ENCODE measurements at places on chromosomes 2 and 18.

GRCh38 chr2:86433137-86433536, 8.0 kb upstream of the KDM3A start:
- DNase-seq, result no peak

DNA sequence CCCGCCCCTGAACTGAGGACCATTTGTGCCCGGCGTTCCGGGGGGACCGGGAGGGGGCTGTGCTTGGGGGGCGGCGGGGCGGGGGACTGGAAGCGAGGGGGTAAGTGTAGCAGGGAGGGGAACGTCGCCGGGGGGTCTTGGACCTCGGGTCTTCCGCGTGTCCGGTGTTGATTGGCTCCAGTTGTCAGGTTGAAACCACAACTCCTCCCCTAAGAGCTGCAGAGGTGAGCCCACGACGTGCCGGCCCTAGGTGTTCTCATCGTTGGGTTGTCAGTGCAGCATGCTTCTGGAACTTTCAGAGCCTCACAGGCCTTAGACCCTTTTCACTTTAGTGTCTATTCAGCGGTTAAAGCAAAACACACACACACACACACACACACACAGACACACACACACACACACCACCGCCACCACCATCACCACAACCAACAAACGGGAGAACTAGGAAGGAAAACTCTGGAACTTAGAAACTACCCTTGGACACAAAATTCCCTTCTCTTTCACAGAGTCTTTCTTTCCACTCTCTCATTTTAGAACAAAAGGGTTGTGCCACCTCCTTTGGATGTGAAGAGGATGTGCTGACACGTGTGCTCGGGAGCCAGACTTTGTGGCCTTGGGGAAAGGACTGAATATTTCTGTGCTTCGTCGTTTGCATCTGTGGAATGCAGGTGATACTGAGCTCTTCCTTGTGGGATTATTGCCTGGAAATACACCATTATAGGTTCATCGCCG, 6.7 kb upstream of the DLX2 start:
- no peak for DNase-seq

GRCh38 chr2:239187464-239188253, 213.2 kb downstream of the HDAC4 start:
- peak; percentile 55 for DNase-seq

- DNase-seq, result no peak
Observed at GRCh38 chr2:230772156-230772555, 59.5 kb downstream of the CAB39 start.

- no peak for DNase-seq
Observed at GRCh38 chr2:18605115-18605514, 15.7 kb upstream of the NT5C1B start.

- DNase-seq, result no peak
Observed at GRCh38 chr2:170098626-170099312, 79.2 kb upstream of the MYO3B start.

DNA sequence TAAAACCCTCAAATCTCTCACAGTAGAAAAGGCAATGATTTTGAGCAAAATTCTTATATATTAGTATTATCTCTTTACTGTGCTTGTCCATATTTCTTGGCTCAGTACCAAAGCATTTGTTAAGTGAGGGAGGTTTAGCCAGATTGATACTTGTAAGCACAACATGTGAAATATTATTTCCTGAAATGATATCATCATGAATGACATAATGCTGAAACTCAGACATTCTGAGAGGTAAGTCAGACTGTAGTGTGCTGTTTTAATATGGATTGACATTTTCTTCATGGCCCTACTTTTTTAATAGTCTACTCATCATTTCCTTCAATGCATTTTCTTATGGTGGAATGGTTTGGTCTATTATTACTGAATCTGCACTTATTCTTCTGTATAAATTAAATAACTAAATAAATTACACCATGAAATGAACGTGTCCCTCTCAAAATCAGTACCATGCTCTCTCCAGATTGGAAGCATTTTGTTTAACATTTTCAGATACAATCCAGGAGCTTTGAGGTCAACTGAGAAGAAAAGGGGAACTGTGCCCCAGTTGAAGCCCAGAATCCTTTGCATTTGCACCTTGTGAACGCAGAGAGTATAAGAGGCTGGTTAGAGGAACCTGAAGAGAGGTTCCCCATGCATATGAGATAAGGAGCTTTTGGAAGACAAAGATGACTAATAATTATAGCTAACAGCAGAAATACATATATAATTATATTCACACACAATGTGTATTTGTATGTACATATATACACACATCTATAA, 50.1 kb upstream of the CRACDL start:
- DNase-seq, result no peak

GRCh38 chr2:207825978-207826377, 56.3 kb upstream of the FZD5 start:
- no peak for DNase-seq

DNA sequence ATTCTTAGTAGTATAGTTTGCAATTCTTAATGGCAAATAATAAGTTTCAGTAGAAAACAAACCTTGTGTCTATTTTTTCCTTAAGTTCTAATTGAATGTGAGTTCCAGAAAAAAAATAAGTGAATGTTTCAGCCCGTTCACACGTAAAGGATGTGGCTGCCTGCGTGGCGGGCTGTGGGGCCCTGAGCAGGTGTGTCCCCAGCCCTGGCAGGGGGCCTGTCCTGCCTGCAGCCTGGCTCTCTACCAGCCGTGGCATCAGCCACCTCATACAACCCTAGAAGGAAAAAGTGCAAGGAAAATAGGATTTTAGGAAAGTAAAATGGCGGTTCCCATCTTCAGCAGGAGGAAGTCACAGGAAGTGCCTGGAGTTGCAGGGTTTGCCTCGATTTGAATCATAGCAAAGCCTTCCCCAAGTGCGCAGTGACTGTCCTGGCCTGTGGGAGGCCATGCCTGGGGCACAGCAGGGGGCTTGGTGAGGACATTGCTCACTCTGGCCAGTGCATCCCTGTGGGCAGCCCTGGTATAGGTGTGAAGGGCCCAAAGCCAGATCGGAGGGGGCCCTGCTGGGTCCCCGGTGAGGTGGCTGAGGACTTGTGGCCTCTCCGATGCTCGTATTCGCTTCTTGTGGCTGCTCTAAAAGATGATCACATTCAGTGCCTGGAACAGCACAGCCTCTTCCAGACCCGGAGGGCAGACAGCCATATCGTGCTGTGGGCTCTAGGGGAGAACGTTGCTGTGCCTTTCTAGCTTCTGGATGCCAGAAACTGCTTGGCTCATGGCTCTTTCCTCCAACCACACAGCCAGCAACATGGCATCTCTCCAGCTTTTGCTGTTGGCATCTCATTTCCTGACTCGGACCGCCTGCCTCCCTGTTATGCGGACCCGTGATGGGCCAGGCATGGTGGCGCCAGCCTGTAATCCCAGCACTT, 12.6 kb downstream of the DTYMK start:
- DNase-seq, result no peak

DNA sequence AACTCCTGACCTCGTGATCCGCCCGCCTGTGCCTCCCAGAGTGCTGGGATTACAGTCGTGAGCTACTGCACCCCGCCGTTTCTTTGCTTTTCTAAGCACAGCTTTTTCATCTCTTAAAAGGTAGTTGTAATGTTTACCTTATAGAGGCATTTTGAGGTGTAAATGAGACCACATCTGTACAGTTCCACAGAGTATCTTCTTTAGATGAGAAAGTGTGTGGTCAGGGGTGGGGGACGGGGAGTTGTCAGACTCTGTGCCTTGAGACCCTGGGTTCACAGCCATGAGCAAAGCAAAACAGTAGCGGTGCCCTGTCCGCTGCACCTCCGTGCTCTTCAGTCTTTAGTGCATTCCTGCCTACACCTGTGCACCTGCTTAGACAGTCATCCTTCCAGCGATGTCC, 251.6 kb downstream of the ZNF407 start:
- no peak for DNase-seq

- no peak for DNase-seq
Observed at GRCh38 chr2:69469784-69470183, 32.5 kb upstream of the NFU1 start.

- DNase-seq, result no peak
Observed at GRCh38 chr2:169038338-169038757, 7.2 kb upstream of the ABCB11 start.

DNA sequence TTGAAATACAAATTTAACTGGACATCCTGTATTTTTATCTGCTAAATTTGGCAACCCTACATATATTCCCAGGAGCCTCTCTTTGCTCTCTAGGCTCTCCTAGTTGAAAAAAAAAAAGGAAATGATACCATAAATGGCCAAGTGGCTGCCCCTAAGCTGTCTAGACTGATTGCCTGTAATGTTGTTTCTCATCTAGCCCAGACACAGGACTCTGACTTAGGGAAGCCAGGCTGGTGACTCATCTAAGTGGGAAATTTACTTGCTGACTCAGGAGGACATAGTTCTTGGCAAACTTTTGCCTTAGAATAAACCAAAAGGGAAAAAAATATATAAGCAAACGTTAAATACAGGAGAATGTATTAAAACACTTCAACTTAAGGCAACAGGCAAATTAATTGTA, 14.6 kb upstream of the ITGAV start:
- DNase-seq, result no peak

- no peak for DNase-seq
Observed at GRCh38 chr2:240248721-240249422, 108.4 kb upstream of the OTOS start.

DNA sequence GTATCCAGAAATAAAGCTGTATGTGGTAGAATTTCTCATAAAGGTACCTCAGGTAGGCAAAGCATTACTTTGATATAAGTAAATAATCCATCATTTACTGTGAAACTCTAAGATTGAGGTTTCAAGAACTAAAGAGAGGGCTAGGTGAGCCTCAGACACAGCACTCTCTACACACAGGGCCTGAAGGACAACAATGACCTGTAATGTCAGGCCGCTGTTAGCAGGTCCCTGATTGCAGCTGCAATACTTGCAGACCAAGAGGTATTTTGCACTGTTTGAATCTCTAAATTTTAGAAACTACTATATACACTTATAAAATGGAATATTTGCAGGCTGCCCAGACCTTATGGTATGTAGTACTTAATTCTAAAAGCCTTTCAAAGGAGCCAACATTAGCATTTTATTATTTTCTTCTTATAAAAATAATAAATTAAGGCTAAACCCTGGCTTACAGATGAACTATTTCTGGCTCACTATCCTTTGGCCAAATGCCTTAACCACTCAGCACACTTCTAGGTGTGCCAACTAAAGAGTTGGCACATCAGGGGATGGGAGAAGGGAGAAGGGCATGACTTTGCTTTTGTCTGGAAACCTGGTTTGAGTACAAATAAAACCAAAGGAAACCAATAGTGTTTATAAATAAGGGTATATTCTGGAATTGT, 66.7 kb upstream of the SLC39A10 start:
- DNase-seq, result no peak

- no peak for DNase-seq
Observed at GRCh38 chr2:37365669-37366068, 21.2 kb downstream of the QPCT start.

GRCh38 chr2:218437969-218438368, 19.0 kb downstream of the VIL1 start:
- DNase-seq, result no peak

DNA sequence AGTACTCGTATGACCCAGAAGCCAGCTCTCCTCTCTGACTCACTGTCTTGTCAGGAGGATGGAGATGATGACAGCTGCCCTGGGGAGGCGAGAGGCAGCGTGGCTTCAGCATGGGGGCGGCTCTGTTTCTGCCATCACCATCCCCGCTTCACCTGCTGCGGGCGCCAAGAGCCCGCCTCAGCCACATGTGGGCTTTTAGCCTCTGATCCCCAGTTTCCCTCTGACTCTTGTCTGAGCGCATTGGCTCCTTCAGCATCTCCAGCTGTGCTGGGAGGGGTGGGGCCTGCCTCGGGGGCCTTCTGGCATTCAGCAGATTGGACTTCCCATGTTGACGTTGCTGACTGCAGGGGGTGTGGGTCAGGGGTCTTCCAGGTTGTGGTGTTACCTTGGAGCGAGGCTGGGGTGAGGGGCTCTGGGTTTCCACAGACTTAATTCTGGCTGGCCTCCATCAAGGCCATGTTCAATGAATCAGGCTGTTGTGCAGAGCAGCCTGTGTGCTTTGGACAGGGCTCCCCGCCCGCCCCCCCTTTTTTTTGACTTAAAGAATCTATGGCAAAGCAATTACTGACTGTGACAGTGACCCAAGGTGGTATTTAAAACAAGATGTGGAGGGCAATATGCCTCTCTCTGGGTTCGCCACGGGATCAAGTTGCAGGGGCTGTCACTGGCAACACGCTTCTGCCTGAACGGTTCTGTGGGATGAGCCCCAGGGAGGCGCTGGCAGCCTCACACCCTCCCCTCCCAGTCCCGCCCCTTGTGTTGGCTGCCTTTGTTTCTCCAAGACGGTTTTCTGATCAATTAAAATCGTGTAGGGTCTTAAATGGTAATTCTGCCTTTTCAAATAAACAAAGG, 228.3 kb downstream of the LDLRAD4 start:
- DNase-seq, result no peak

DNA sequence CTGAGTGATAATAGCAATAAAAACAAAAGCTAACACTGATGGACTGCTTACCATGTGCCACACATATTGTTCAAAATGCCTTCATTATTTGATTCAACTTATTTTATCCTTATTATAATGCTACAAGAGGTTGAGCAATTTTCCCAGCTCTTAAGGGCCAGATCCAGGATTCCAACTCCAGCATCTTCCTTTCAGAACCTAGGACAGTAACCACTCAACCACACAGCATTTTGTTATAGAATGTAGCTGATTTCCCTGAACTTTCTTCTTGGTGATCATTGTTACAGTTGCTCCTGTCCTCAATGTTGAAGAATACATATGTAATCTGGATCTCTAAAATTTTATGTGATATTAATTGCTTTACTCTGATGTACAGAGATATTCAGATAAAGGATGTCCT, 341.7 kb downstream of the PIK3C3 start:
- no peak for DNase-seq

DNA sequence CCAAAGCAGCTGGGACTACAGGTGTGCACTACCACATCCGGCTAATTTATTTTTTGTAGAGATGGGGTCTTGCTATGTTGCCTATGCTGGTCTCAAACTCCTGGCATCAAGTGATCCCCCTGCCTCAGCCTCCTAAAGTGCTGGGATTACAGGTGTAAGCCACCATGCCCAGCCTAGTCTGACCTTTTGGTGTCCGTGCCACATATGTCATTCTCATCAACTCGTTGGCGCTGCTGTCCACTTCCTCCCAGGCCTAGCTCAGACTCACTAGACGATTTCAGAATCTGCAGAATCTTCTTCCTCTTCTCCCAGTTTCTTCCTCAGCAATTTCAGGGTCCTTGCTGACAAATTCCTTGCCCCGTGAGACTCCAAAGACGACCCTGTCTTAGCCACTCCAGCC, 39.8 kb upstream of the DNMT3A start:
- peak; percentile 49 for DNase-seq

Data from upper lobe of right lung (tissue), 1 donor.